ENCODE measurements at places on chromosomes 2 and 18. TPM values are rescaled to one million over a fixed set of nuclear protein-coding genes. Genes with fewer than 3 reads are reported as not detected.

PSME4 gene
- 63.6 TPM for total RNA-seq

POTEC gene
- not detected for total RNA-seq

KLHL30 gene
- total RNA-seq = 17.3 TPM

SMYD1 gene
- total RNA-seq = 389 TPM

UPP2 gene
- total RNA-seq = not detected

EFR3B gene
- total RNA-seq = 8.7 TPM

C1QL2 gene
- not detected for total RNA-seq

RNF125 gene
- 3.5 TPM for total RNA-seq

STPG4 gene
- total RNA-seq = not detected

B3GNT7 gene
- total RNA-seq = 2.4 TPM

FAM237A gene
- not detected for total RNA-seq

DUSP19 gene
- total RNA-seq = 11.4 TPM

MOCOS gene
- total RNA-seq = 0.33 TPM

GALM gene
- 14.4 TPM for total RNA-seq

FBXO41 gene
- total RNA-seq = 0.55 TPM

CCDC150 gene
- 0.66 TPM for total RNA-seq

RAB27B gene
- 0.16 TPM for total RNA-seq

KLF7 gene
- total RNA-seq = 24.2 TPM

NEMP2 gene
- 1.5 TPM for total RNA-seq

ITM2C gene
- 25.5 TPM for total RNA-seq

NBEAL1 gene
- total RNA-seq = 18.0 TPM

TTC27 gene
- 7.5 TPM for total RNA-seq

MEP1B gene
- total RNA-seq = not detected

REEP1 gene
- 30.2 TPM for total RNA-seq

HRH4 gene
- 0.33 TPM for total RNA-seq

OSR1 gene
- total RNA-seq = 2.7 TPM

XIRP2 gene
- total RNA-seq = 364 TPM
